ENCODE measurements at places on chromosomes 16 and 17. TPM values are rescaled to one million over a fixed set of nuclear protein-coding genes. Genes with fewer than 3 reads are reported as not detected.

NME2 gene
- polyA plus RNA-seq = 374 TPM

PRSS36 gene
- polyA plus RNA-seq = 1.4 TPM

PMP22 gene
- not detected for polyA plus RNA-seq

SEPTIN1 gene
- 161 TPM for polyA plus RNA-seq

RNU2-1 gene
- not detected for polyA plus RNA-seq

ATP2A1 gene
- not detected for polyA plus RNA-seq

KRT9 gene
- not detected for polyA plus RNA-seq

DLX4 gene
- polyA plus RNA-seq = not detected

MYO1D gene
- polyA plus RNA-seq = 11.6 TPM

MT1X gene
- 14.2 TPM for polyA plus RNA-seq

CDRT15 gene
- polyA plus RNA-seq = not detected

MT1E gene
- 0.49 TPM for polyA plus RNA-seq

C1QL1 gene
- polyA plus RNA-seq = not detected

SRSF1 gene
- 57.3 TPM for polyA plus RNA-seq

ACSM3 gene
- polyA plus RNA-seq = 1.6 TPM

PROCA1 gene
- 2.7 TPM for polyA plus RNA-seq

METTL22 gene
- 17.5 TPM for polyA plus RNA-seq

CD7 gene
- polyA plus RNA-seq = 4.4 TPM

KRTAP1-1 gene
- polyA plus RNA-seq = not detected

RASL10B gene
- not detected for polyA plus RNA-seq

MRC2 gene
- polyA plus RNA-seq = 0.24 TPM

CCL5 gene
- 66.3 TPM for polyA plus RNA-seq

CTRB2 gene
- polyA plus RNA-seq = not detected

PRAC1 gene
- polyA plus RNA-seq = not detected

SLC16A11 gene
- 3.4 TPM for polyA plus RNA-seq

CEP112 gene
- not detected for polyA plus RNA-seq

CRYBA1 gene
- polyA plus RNA-seq = not detected

PPP1R1B gene
- polyA plus RNA-seq = not detected

MPRIP gene
- 14.4 TPM for polyA plus RNA-seq

HEXD gene
- polyA plus RNA-seq = 23.2 TPM

TMEM235 gene
- polyA plus RNA-seq = not detected

TP53TG3C gene
- not detected for polyA plus RNA-seq

FKBP10 gene
- polyA plus RNA-seq = not detected

NEUROD2 gene
- polyA plus RNA-seq = not detected

GLTPD2 gene
- not detected for polyA plus RNA-seq

TRIM65 gene
- polyA plus RNA-seq = 25.0 TPM
